ENCODE measurements at places on chromosomes 11 and 22.

DNA sequence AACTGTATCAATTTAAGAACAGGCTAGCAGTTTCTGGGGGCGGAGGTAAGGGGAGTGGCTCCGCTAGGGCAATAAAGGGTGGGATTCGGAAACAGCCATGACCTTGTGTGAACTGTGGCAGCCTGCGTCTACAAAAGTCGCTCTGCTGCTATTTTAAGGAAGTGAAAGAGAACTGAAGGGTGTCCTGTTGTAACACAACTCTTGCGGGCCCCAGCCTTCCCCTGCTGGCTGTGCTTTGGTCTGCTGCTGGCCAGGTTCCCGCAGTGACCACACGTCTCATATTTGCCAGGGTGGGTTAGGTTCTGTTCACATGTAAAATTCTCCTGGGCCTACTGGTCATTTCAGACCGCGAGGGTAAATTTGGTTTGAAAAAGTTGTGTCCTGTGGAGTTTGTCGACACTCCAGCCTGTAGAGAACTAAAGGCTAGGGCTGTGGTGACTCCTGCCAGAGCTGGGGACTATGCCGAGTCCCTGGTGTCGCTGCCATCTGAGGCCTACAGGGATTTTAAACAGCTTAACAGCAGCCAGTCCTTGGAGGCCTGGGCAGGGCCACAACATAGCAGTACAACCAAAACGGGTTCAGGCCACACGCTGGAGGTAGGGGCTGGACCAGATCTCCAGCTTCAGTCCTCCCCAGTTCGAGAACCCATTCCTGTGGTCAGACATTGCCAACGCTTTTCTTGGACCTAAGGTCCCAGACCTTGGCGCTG is 1.1 kb upstream of the PPFIBP2 start:
- no peak for DNase-seq

DNA sequence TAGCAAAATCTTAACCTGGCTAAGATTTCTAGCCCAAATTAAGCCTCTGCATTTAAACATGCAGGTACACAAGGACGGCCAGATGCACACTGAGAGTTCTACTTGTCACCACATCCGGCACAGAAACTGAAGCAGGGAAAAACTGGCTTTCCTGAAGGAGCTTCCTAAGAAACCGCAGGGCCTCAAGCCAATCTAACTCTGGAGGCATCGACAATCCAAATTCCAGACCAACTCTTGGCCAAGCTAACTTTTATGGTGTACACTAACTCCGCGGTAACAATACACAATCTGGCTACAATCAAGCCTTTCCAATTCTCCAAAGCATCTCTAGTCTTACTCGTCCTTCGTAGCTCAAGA is 1.2 kb downstream of the MSANTD2 start:
- no peak for DNase-seq

DNA sequence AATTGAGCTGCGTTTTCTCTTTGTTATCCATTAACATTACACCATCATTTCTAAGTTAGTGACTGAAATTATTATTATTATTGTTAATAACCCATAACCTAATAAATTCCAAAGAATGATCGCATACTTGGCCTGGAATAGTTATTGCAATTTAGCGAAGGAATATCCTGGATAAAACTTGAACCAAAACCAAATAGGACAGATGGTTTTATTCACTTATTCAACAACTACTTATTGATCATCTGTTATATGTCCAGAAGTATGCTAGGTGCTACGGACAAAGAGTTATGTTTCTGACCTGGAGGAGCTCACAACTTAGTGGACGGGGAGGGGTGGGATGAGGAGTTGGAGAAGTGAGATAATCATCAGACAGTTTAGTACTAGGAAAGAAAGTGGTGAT is 44.8 kb upstream of the ARHGAP20 start:
- no peak for DNase-seq

DNA sequence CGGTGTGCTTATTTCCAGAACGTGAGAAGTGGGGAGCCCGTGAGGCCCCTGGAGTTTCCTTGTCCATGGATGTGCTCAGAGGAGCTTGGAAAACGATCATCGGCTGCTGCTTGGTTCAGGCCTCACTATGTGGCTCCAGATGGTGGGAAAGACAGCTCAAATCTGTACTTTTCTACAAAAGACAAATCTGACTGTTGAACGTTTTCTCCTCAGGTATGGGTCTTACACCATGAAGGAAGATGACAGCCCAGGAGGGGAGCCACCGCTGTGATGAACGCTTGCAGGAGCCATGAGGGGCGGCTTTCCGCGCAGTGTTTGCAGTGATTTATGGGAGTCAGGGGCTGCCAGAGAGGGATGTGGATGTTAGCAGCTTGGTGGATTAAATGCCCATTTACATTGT is 109.4 kb upstream of the E2F8 start:
- DNase-seq: no peak

GRCh38 chr22:40308999-40309573 is 37.2 kb upstream of the ADSL start:
- no peak for DNase-seq

GRCh38 chr11:95950905-95951304 is 27.0 kb upstream of the MTMR2 start:
- no peak for DNase-seq

- no peak for DNase-seq
Measured at GRCh38 chr11:89489930-89490329, 1.2 kb downstream of the NOX4 start.

DNA sequence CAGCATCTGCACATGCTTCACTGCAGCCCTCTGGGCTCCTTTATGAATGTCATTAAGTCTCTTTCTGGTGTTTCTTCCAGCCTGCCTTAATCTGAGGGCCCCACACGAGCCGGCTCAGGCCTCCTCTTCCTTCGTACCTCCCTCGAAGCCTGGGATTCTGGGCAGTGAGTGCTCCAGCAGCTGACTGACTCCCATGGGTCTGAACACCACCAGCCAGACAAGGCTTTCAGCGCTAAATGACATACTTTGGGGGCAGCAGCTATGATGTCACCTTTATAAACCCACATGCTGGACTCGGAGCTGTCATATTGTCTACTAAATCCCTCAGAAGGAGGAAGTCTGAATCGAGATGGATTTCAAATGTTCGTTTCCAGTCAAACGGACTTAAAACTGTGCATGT is 127.1 kb downstream of the TRIM29 start:
- DNase-seq: no peak

DNA sequence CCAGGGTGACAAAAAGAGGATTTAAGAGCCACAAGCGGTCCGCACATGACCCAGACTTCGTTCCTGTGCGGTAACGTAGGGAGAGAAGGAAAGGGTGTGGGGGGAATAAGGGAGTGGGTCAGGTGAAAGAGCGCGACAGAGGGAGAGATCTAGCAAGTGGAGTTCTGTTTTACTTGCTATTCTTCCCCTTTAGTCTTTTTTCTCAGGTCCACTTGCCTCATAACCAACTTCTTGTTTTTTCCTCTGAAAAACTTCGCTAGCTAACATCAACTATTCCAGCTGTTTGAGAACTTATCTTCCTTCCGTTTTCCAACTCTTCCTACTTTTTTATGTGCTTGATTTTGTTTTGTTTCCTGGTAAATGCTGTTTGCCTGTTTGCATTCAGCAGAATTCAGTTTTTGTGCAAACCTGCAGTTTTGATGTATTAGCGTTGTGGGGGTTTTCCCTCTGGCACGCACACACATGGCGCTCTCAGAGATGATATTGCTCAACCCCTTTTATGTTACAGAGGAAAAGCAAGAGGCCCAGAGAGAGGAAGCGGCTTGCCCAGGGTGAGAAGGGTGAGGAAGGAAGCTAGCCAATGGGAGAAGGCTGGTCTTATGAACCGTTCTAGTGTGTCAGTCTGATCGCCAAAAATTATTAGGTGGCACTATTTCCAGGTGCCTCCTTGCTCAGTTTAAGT is 592 bp upstream of the CTSC start:
- no peak for DNase-seq

DNA sequence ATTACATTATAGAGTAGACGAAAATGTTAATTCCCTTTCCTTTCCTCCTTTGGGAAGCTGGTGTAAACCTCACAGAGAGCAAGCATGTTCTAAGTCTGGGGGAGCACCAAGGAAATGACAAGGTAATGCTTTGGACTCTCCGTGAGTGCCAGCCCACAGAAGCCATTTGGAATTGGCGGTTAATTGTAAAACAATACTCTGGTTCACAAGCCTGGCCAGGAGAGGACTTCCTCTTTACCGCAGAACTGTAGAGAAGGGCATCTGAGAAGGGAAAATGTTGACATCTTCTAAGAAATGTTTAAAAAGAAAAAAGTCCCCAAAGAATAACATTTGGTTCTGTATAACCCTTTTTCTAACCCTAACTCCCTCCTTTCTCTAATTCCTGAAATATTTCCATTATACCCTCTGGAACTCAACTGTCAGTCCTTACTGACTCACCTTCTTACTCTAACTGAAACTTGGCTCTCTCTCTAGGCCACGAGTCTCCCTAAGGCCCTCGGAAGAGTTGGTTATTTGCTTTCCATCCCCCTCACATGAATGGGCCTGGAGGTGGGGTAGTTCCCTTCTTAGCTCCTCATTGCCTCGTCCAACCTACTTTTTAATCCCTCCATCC is 379.8 kb downstream of the SOX6 start:
- no peak for DNase-seq

GRCh38 chr22:45978275-45978713 is 1.3 kb upstream of the WNT7B start:
- no peak for DNase-seq

- no peak for DNase-seq
Measured at GRCh38 chr11:15119352-15119751, 4.6 kb downstream of the INSC start.

- DNase-seq: no peak
Measured at GRCh38 chr22:36641902-36642640, 61.5 kb downstream of the CACNG2 start.

GRCh38 chr22:35728639-35729308 is 11.1 kb downstream of the APOL5 start:
- DNase-seq: peak; percentile 16

GRCh38 chr11:47099214-47099917 is 77.3 kb downstream of the ARFGAP2 start:
- peak; percentile 88 for DNase-seq
